Activated T-helper 1 cell treated with anti-CD3 and anti-CD28 coated beads, Interleukin-2, amount 50 U/mL, for 16 hours (primary cell): ENCODE measurements at places on chromosomes 11 and 22.

GRCh38 chr11:6333095-6333494 lies 12.8 kb upstream of the CAVIN3 start:
- DNase-seq = no peak

DNA sequence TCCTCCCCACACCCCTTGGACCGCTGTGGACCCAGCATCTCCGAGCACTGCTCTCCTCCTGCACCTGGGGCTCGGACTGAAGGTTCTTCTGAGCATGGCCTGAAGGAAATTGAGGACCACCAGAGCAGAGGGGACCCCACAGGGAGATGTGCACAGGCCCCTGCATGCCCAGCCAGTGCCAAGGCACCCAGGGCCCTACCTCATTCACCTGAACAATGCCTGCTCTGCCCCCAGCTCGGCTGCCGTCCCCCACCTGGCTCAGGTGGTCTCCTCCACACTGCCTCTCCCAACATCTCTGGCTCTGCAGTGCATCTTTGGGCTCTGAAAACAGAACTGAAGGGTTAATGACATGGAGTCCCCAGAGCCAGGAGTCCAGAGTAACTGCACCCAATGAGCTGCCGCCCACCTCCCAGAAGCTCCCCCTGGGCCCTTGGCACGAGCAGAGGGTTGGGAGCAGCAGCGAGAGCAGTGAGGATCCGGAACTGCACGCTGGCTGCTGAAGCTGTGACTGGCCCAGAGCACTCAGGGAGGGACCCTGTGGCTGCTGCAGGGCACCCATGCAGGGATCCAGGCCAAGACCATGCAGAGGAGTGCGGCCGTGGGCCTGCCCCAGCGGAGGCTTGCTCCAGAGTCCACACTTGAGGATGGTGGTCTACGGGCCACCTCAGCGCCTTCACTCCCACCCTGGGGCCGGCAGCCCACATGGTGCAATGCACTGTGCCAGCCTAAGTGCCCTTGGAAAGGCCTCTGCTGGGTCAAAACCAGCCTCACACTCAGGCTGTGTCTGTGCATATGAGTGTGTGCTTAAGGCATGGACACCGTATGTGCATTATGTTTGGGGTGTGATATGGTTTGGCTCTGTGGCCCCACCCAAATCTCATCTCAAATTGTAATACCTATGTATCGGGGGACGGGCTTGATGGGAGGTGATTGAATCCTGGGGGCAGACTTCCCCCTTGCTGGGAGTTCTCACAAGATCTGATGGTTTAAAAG lies 686.1 kb downstream of the TBC1D22A start:
- DNase-seq = no peak

- no peak for DNase-seq
These were observed 150.4 kb downstream of the WNT7B start for GRCh38 chr22:45826520-45826919.

GRCh38 chr22:44312766-44313165 lies at the start of gene SHISAL1:
TSS of gene SHISAL1 (minus strand) at chr22:44312951. CDS start at chr22:44300945, 12,006 bp downstream.
- no peak for DNase-seq

GRCh38 chr22:46673205-46673604 lies 53.0 kb downstream of the GRAMD4 start:
- no peak for DNase-seq

DNA sequence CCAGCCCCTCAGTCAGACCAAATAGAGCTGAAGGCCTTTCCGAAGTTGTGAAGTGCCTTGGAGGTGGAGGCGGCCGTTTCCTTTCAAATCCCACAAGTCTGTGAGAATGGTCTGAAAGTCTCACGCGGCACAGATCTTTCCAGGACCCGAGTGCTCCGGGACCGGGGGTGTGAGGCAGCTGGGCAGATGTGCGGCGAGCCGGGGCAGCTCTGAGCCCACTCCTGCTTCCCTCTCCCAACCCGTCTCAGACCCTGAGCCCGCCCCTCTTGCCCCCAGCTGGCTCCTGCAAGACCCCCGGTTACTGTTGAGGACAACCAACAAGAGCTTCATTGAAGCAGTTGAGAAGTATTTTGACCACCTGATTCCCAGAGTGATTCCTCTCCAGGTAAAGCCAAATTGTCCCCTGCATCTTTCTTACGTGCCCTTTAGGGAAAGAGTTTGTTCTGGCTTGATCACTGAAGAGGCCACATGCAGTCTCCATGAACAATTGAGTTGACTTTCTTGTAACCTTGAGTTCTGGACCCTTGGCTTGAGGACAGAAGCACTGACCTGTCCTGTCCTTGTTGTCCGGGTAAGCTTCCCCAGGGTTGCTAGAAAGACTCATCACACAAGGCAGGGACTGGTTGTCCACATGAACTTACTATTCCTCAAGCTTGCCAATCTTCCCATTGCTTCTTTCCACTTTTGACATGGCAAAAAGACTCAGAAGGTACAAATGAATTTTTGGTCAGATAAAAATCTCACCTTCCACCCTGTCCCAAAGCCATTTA lies 7.5 kb downstream of the GLB1L3 start:
- no peak for DNase-seq

- no peak for DNase-seq
These were observed 737.1 kb downstream of the KCNA4 start for GRCh38 chr11:29279716-29280115.

GRCh38 chr22:38203855-38204514 lies 2.2 kb downstream of the MAFF start:
- no peak for DNase-seq

DNA sequence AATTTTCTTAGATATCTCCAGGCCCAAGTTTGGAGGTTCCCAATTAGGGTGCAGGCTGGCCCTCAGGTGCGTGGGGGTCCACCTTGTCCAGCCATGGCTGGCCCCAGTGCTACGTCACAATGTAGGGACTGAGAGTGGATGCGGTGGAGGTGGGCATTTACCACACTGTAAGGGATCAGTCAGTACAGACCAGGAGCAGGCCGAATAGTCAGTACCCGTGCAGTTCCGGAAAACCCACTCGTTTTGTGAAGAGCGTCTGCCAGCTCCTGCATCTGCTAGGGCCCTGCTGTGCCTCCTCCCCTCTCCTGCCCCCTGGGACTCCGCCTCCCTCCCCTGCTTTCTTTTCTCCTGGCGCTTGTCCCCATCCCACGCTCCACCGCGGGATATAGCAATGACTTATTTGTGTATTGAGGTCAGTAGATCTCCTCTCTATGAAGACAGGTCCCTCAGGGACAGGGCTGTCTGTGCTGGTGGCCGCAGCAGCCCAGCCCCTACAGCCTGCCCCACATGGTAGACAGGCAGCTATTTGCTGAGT lies 50.4 kb upstream of the SEPTIN5 start:
- no peak for DNase-seq

DNA sequence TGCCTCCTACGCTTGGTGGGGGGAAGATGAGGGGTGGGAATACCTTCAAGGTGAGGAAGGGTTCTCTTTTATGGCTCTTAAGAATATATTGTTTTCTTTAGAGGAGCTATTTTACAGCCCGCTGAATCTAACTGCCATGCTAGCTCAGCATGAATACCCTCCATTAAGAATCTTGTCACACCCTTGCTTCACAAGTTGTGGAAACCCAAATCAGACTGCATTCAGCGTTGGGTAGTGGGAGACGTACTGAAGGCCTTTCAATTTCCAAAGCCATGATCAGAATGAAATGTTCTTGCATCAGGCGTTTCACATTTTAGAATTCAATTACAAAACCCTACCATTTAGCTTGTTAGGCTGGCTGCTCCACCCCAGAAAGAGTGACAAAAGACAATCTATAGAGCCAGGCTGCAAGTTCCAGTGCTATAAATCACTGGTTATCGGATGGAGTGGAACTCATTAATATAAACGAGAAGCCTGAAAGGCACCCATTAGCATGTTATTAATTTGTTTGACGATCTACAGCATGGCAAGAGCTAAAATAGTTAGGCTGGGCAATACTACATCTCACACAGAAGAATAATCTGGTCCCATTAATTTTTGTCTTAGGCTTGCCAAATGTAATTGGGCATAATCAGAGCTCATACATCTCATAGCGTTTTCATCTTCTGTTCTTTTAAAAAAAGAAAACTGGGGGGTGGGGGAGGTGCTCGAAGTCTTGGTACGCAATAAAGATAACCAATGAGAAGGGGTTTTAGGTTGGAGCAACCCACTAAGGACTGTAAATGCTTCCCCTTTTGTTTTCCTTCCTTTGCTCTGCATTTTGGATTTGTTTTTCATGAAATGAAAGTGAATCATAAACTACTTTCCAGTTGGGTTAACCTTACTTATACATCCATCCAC lies 57.5 kb downstream of the ABTB2 start:
- no peak for DNase-seq

DNA sequence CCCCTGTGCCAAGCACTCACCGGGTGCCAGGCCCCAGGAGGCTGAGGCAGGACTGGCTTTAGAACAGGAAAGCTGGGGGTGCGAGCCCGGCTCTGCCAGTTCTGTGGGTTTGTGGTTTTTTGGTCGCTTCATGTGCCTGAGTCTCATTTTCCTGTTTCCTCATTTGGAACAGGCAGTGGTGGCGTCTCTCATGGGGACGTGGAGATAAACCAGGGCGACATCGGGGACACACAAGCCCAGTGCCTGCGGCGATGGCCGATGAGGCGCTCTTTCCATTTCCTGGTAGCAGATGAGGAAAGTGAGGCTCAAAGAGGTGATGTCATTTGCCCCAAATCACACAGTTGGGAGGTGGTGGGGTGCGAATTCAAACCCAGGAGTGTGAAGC lies 20.8 kb upstream of the CHKA start:
- DNase-seq = no peak

DNA sequence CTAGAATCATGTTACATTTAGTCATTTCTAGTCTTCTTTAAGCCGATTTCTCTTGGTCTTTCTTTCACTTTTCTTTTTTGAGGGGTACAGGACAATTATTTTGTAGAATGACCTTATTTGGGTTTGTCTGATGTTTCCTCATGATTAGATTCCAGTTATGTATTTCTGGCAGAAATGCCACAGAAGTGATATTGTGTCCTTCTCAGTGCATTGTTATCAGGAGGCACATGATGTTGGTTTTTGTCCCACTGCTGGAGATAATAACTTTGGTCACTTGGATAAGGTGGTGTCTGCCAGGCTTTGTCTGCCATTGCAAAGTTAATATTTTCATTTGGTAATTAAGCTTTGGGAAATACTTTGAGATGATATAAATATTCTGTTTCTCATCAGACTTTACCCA lies 100.3 kb downstream of the RRM1 start:
- no peak for DNase-seq

GRCh38 chr11:36702330-36703054 lies 104.5 kb upstream of the RAG2 start:
- DNase-seq = no peak

DNA sequence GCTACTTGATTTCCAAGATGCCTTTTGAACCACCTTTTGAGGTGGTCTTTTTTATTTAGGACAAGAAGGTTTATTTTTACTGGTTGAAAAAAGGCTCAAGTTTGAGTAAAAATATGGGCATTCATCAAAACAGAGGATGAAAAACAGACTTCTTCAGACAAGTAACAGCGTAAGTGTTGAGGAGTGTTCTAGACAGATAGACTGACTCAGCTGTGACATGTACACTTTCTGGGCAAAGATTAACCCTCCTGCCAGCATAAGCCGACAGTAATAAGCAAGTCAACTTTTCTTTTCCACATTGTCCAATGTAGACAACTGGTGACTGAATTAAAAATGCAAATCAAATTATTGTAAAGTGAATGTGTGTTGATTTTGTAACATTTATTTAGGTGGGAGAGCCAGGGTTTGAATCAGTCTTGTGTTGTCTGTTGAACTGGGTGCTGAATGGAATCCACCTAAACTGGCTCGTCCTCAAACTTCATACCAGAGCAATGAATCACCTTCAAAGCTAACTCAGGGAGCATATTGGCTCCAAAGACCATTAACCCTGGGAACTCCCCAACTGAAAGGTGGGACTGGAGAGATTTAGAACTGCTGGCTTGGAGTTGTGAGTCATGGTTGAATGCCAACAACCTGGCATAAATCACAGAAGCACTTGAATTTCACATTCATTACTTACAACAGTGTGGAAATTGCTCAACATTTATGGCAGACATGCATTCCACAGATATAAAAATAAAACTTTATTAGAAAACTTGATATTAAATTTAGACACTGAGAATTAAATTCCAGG lies 377.0 kb downstream of the ETS1 start:
- DNase-seq = no peak

- no peak for DNase-seq
These were observed 204.5 kb upstream of the NAV2 start for GRCh38 chr11:19508165-19508564.

DNA sequence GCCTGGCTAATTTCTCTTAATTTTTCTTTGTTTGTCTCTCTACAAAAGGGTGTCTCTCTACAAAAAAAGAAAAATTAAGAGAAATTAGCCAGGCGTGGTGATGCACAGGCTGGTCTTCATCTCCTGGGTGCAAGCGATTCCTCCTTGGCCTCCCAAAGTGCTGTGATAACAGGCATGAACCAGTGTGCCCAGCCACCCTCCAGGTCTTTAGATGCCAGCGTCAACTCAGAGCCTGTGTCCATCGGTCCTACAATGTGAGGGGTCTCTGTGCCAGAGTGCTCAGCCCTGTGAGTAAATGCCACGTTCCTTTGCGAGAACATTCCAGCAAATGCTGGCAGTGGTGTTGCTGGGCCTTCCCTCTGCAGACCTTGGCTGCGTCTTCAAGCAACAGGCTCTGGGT lies 62.7 kb downstream of the IGF2 start:
- no peak for DNase-seq

GRCh38 chr11:17750013-17750800 lies 15.6 kb downstream of the KCNC1 start:
- no peak for DNase-seq

DNA sequence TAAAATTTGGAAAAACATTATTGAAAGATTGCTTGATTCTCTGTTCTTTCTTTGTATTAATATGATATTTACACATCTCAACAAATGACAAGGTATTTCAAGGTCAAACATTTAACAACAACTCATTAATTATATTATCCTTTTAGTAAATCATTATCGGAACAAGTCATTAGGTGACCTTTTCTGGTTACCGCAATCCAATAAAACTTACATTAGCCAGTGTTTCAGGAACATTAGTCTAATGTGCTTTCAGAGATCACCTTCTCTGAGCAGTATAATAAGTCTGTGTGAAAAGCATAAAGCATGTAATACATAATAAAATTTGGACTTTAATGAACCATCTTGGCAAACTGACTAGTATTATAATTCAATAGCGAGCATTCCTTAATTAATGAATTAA lies 1466.4 kb downstream of the FAM181B start:
- DNase-seq = no peak

GRCh38 chr11:123702696-123703095 lies 38.8 kb downstream of the ZNF202 start:
- no peak for DNase-seq

DNA sequence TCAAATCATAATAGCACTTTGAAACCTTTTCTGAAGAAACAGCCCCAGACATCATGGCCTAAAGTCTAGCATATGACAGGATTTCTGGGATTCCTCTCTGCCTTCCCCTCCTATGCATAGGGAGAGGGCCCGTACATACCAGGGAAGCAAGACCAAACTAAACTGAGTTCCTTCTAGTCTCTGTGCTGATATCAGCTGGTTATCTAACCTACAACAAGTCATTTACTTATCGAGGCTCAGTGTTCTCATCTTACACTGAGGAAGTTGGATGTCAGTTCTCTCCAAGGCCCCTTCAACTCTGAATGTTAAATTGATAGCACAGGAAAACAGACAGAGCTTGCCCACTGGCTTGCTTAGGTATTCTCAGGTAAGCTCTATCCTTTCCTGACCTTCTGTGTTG lies 17.0 kb upstream of the GRIK4 start:
- no peak for DNase-seq
